Mesenteric fat pad (tissue), 1 donor: ENCODE measurements at places on chromosomes 11 and 22.

DNA sequence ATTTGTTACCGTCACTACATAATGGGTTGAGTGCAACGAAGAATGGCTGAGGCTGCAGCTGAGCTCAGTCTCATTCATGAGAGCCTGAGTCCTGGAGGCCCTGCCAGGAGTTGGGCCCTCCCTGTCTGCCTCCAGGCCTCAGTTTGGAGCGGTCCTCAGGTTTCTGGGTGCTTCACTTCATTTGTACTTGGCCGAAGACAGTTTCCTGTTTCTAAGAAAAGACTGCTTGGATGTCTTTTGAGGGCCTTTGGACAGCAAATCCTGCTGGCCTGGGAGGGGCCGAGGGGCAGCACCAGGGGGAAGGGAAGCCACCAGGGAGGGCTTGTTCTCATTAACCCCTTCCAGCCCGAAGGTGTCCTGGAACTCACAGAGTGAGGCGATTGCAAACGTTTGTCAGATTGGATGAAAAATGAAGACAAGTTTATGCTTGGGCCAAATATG is 163.1 kb downstream of the ETS1 start:
- DNase-seq: no peak

DNA sequence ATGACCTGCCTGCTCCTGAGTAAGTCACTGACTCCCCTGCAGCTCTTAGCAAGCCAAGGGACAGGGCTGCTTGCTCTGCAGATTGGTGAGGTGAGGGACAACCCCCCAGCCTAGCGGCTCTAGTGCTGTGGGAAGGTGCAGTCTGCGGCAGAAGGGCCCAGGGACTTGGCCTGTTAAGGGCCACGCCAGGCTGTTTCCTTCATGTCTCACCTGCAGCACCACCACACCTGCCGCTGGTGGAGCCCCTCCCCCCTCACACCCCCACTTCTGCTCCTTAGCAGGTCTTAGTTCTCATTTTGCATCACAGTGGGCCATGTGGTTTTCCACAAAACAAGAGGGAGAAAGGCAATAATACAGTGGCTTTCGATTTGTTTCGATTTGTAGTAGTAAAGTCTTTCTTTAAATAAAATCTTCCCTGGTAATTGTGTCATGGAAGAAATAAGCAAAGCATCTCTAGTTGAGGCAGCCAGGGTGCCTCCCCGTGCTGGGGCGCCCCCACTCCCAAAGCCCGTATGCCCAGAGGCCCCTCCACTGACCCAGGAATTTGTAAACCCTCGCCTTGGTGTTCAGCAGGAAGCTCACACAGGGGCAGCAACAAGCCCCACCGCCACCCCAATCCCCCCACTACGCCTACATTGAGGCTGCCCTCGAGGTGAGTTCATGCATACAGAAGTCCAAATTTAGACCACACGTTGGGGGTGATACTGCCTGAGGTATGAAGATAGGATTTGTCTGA is 86.5 kb upstream of the CLDN5 start:
- no peak for DNase-seq

DNA sequence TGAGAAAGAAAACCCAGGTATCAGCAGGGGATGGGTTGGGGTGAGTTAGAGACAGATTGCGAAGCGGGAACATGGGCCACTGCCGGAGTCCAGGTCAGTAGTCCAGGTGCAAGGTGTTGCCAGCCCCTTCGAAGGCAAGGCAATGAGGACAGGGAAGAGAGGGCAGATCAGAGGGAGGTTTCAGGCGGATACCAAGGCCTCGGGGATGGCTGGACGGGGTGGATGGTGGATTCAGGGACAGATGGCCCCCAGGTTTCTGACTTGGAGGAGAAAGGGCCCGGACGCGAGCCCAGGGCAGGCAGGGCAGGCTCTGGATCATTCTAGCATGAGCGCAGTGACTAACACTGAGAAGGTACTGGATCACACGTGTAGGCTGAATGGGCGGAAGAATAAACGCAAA is 25.4 kb upstream of the IGSF9B start:
- no peak for DNase-seq

GRCh38 chr11:118396097-118396501 is 5.3 kb upstream of the ATP5MG start:
- no peak for DNase-seq

- no peak for DNase-seq
Observed at GRCh38 chr22:37165940-37166674, 16.4 kb upstream of the IL2RB start.

DNA sequence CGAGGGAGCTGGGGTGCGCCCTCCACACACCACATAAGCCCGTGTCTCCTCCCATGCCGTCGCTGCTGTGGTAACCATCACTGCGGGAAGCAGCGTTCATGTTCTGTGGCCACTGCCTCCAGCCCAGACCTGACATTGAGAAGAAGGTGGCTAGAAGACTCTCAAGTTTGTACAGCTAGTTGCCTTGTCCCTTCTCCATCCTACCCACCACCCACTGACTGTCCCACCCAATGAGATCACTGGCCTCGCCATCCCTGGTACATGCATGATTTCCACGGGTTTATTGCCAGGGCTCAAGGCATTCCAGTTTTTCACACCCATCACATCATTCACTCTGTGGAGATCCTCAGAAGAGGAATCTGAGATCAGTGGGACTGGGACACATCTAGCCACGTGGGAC is 33.0 kb downstream of the AHNAK start:
- DNase-seq: no peak

DNA sequence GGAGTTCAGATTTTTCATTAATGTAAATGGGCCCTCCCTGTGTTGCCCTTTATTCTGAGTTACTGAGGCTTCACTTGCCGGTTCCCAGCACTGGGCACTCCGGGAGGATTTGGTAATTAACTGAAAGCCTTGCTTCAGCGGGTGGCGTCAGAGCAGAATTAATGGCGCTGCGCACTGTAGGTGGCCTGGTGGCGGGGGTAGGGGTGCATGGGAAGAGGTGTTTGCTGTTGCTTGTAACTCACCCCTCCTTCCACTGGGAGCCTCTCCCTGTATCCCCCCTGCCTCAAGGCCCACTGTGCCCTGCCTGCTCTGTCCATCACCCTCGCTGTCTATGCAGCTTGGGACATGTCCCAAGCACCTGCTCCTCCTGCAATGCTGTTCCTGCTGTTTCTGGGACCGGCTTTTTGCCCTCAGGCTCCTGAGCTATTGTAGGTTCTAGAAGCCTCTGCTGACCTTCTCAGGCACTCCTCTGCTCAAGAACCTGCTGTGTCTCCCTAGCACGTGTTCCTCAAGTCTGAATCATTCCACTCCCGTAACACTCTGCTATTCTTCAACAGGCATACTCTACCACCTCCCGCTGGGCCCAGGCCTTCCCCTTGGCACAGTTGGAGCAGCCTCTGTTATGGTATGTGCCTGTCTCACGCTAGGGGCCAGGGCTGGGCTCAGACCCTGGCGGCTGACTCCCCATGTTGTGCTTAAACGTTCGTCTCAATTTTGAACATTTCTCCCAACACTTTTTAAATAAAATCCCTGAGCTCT is 24.4 kb downstream of the ARHGAP8 start:
- DNase-seq: no peak

DNA sequence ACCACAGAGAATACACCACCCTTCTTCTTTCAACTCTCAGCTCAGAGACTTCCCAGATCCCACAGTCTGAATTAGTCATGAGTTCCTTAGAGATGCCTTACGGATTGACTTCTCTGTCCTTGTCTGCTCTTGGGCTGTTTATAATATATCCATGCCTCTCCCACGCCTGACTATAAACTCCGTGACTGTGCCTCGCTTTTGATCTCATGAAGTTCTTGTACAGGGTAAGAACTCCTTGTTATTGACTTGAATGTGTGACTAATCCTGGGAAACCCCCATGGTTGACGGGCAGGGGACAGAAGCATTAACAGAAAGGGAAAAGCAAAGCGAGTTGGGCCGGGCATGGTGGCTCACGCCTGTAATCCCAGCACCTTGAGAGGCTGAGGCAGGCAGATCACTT is 62.4 kb upstream of the POU2AF1 start:
- no peak for DNase-seq
